Suppressor macrophage treated with lipopolysaccharide for 4 hours (primary cell): ENCODE measurements at places on chromosomes 7 and 10.
A peak's percentile ranks its signal among the peaks of the same experiment; 100 is the strongest.

DNA sequence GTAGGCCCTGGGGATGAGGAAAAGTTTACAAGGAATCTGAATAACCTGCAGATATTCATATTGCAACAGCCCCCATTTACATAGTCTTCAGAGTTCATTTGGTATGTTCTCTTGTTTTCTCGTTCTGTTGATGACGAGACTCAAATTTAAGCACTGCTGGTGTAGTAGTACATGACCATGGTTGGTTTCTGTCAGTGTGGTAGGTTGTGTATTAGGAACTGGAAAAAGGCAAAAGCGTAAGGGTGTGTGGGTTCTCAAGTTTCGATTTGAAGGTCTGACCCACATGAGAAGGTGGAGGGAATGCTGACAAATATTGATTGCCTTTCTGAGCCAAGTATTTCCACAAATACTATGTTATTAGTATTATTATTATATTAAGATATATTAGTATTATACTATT, 151.7 kb downstream of the AUTS2 start:
- DNase-seq, result no peak

- DNase-seq, result no peak
Observed at GRCh38 chr10:116080553-116080952, 192.5 kb downstream of the GFRA1 start.

DNA sequence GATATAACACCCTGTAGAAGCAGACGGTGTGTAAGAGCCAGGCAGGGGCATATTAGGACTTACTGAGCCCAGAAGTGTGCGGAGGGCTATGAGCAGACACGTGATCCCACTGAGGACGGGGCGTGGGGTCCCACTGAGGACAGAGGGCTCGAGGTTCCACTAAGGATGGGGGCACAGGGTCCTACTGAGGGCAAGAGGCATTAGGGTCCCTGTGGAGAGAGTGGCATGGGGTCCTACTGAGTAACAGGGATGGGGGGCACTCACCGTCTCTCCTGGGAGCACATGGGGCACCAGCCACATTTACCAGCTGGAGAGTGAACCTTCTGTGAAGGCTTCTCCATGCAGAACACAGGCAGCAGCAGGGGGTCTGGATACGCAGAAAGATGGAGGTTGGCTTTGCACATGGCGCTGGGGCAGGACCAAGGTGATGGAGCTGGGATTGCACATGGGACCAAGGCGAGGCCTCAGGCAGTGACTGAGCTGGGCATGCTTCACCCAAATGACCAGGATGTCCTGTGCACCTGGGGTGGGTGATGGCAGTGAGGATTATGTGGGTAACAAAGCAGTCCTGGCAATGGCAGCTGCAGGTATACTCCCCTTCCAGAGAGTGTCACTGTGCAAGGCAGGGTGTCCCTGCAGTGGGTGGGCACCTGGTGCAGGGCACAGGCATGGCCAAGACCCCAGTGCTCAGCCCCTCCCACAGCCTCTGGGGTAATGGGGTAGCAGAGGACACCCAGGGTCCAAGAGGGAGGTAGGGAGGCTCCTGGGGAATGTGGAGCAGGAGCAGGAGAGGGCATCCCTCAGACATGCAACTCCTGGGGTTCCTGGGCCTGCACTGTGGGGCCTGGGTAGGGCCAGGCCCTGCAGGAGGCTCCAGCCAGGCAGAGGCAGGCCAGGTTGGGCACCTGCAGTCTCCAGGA, 278.1 kb downstream of the TCERG1L start:
- no peak for DNase-seq

DNA sequence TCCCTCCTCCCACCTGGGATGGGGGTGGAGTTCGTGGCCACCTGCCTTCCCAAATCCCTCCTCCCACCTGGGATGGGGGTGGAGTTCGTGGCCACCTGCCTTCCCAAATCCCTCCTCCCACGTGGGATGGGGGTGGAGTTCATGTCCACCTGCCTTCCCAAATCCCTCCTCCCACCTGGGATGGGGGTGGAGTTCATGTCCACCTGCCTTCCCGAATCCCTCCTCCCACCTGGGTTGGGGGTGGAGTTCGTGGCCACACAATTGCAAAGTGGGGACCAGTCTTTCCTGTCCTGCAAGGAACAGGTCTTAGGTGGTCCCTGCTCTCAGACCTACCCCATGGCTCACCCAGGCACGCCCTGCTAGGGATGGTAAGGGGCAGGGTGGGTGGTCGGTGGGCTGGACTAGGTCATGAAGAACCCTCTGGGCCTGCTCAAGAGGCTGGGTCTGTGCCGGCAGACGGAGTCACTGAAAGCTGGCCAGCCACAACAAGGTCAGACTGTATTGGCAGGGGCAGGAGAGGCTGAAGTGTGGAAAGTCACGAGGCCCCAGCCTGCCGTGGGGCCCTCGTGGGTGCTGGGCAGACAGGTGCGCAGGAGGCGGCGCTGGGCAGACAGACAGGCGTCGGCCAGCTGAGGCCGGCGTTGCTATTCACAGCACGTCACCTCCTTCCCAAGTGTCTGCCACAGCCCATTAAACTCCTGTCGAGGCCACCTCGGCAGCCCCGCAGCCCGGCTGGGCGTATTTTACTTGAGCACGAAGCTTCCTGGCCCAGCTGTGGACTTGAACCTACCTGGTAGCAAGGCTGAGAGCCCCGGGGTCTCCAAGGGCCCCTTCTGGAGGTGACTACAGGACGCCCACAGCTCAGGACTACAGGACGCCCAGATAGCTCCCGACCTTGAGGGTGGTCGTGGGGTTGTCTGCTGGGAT, 4.1 kb downstream of the KNDC1 start:
- no peak for DNase-seq

GRCh38 chr10:123906884-123907652, 15.5 kb upstream of the CPXM2 start:
- no peak for DNase-seq

GRCh38 chr7:92916770-92917224, 80.4 kb upstream of the CDK6 start:
- no peak for DNase-seq

GRCh38 chr7:32026083-32026425, 44.2 kb downstream of the PDE1C start:
- no peak for DNase-seq

DNA sequence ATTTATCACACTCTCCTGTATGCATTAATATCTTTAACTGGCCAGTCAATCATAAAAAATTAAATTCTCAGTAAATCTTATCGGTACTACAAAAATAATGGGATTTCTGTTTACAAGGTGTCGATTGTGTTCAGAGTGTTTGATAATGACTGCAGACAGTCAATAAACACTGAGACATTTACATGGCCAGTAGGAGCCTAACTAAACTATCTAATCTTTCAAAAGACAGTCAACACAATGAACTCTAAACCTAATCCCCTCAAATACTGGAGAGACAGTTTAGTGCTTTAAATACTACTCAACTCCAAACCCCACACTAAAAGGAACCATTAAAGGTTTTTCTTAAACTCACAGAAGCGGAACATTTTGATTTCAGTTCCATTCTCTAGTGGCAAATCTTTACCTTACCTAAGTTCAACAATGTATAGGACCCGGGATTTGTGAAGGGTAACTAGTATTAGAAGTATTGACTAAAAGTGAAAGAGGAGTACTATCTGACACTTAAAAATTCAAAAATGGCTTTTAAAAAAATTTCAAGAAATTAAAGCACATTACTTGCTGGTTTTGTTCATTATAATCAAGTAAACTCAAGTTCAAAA, 37.3 kb upstream of the EXOC6 start:
- DNase-seq, result no peak

- no peak for DNase-seq
Observed at GRCh38 chr7:111672901-111673300, 110.6 kb upstream of the IMMP2L start.

- DNase-seq, result no peak
Observed at GRCh38 chr7:73741600-73741999, 3.0 kb upstream of the ABHD11 start.

DNA sequence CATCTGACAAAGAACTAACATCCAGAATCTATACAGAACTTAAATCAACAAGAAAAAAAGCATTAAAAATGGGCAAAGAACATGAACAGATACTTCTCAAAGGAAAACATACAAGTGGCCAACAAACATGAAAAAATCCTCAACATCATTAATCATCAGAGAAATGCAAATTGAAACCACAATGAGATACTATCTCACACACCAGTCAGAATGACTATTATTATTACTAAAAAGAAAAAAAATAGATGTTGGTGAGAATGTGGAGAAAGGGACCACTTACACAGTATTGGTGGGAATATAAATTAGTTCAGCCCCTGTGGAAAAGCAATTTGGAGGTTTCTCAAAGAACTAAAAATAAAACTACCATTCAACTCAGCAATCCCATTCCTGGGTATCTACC, 89.1 kb upstream of the ADO start:
- no peak for DNase-seq

- DNase-seq, result no peak
Observed at GRCh38 chr7:135792866-135793265, 44.3 kb upstream of the FAM180A start.

DNA sequence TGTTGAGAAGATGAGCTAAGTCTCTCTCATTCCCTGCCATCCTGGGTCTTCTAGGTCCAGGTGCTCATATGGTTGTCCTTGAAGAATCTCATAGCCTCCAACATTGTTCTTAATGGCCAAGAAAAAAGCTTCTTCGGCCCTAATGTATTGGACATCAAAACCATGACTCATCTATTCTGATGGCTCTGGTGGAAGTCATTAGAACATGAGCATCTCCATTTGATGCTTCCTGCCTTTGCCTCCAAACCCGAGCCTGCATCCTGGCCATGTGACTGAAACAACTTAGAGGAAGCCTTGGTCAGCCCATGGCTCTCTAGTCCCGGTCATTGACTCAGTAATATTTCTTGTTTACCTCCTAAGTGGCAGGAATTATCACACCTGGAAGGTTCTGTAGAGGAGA, 264.1 kb upstream of the FZD8 start:
- no peak for DNase-seq

DNA sequence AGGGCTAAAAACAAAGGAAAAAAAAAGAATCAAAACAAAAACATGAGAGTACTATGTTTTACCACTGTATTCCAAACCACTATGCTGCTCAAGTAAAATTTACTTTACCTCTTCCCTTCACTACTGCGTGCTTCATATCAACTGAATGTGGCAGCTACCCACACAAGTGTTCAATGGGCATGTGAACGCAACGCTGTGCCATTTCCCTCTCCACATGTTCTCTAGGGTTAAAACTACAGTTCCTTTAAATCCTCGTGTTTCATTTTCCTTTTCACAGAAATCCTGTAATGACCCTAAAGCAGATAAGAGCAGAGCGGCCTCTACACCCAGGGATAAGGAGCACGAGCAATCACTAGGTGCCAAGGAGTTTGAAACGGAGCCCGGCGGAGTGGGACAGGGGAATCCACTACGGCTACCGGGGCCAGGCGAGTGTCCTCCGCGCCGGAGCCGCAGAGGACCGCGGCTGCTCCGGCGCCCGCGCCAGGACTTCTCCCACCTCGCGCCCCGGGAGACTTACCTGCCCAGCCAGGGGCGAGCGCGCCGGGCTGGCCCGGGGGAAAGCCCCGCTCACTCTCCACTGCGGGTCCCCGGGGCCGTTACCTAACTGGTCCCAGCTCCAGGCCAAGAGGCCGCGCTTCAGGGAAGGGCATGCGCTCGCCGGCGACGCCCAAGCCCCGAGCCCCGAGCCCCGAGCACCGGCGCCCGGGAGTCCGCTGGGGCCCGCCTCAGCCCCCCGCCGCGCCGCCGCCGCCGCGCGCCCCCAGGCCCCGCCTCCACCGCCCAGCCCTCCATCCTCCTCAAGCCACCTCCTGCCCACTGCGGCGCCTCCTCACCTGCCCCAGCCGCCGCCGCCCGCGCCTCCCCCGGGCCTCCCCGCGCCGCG, 711 bp downstream of the NAMPT start:
- DNase-seq, result peak; percentile 85

GRCh38 chr10:50421026-50421719, 169.9 kb upstream of the ASAH2 start:
- peak; percentile 70 for DNase-seq

GRCh38 chr7:1846331-1847065, 176.4 kb downstream of the ELFN1 start:
- DNase-seq, result no peak

DNA sequence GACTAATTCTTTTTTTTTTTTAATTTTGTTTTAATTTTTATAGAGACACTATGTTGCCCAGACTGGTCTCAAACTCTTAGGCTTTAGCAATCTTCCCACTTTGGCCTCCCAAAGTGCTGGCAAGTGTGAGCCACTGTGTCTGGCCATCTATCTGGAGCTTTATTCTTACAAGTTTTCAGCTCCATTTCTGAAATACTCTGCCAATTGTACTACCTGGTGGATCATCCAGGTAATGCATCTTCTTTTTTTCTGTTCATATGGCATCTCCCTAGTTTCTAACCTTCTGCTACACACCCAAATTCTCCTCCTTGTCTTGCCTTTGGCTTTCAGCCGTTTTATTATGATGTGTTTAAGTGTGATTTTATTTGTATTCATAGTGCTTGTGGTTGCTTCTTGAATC, 40.2 kb downstream of the ZNF365 start:
- DNase-seq, result no peak

- peak; percentile 29 for DNase-seq
Observed at GRCh38 chr10:111076682-111077478, at the start of gene ADRA2A. Gene ADRA2A (plus strand): TSS chr10:111077029. CDS start chr10:111077997, 968 bp downstream.

- DNase-seq, result no peak
Observed at GRCh38 chr10:92149261-92149660, 141.6 kb downstream of the CPEB3 start.

DNA sequence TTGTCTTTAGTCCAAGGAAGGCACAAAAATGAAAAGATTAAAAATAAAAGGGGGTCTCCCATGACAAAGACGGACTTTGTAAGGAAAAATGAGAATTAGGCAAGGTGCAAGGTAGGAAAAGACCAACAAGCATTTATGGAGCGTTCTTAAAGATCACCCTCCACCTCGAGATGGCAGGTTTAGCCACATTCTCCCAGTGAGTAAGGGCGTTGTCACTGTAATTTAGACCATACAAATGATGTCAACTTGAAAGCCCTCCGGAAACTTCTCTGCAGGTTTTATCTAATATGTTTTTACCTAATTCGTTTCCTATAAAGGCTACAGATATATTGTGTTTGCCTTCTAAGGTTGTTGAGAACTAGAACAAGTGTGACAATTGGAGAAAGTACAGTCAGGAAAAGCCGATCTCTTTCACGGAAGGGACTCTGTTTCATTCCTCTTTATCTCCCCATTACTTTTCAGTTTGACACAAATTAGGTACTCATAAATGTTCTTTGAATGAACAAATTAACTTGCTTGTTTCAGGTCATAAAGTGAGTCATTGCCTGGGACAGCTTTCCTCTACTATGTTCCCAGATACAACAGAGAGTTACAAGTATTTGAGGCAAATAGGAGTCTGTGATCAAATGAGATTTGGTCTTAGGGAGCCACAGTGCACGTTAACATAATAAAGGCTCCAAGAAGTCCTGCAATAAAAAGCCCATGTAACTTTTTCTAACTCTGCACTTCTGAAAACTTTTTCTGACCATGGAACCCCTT, 102.6 kb upstream of the HABP2 start:
- DNase-seq, result no peak
